ENCODE measurements at places on chromosomes 6 and 20.

- DNase-seq = no peak
Measured at GRCh38 chr20:38635721-38636288, 34.2 kb downstream of the ARHGAP40 start.

DNA sequence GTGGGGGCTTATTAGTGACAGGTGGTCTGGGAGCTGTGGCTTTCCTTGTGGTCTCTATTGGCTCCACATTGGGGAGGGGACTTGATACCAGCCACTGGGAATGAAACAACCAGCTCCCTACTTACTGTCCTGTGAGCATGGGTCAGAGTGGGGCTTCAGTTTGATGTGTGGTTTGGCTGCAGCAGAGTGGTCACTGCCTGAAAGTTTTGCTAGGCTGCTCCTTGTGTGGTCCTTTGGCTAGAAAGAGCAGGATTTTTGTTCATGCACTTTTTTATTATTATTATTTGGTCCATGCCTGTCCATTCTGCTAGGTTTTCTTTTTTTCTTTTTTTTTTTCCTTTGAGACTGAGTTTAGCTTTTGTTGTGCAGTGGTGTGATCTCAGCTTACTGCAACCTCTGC is 7.5 kb upstream of the TMEM14B start:
- no peak for DNase-seq

DNA sequence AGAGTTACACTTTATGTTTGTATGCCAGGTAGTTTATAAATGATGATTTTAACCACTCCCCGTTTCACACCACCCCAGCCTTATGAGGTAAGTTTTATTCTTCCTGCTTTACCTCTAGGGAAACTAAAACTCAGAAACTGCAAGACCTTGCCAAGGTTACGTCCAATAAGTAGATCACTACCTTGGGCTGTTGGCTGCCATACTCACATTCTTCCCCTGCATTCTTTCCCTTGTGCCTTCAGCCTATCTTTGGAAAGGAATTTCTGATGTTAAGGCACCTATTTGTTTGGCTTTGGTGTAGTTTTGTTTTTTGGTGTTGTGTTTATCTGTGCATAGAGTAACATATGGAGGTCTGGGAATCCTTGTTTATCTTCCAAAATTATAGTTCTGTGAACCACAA is 122.1 kb downstream of the UST start:
- no peak for DNase-seq

- DNase-seq = no peak
Measured at GRCh38 chr6:130138116-130138908, 84.4 kb downstream of the SAMD3 start.

DNA sequence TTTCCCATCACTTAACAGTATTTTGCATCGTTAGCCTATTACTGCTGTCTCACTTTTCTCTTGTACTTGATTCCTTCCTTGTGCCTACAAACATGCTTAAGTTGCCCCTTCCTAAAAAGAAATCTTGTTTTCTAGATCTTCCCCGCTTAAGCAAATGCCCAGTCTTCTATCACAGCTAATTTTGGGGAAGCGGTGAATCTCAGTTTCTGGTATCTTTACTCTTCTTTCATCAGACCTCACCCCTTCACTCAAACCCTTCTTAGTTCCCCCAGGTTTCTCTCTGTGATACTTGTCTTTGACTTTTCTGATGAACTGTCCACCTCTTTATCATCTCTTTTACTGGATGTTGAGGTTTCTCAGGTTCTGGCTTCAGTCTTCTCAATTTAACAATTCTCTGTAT is 14.2 kb downstream of the VAPB start:
- DNase-seq = no peak

DNA sequence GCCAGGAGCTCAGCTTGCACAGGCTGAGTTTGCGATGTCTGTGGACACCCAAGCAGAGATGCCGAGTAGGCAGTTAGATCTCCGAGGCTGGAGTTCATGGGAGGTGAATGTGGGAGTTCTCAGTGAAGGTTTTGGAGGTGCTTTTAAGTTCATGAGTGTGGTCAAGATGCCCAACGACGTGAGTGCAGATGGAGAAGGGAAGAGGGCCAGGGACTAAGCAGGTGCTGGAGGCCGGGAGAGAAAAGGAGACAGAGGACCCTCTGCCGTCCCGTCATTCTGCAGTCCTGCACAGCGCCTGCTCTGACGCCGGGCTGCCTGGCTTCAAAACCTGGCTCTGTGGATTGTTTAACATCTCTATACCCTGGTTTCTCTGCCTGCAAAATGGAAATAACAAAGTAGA is 15.5 kb downstream of the ITPR3 start:
- DNase-seq = no peak

- no peak for DNase-seq
Measured at GRCh38 chr20:36303020-36303595, 3.0 kb upstream of the DLGAP4 start.

GRCh38 chr6:41717392-41717736 is 18.0 kb downstream of the TFEB start:
- no peak for DNase-seq

DNA sequence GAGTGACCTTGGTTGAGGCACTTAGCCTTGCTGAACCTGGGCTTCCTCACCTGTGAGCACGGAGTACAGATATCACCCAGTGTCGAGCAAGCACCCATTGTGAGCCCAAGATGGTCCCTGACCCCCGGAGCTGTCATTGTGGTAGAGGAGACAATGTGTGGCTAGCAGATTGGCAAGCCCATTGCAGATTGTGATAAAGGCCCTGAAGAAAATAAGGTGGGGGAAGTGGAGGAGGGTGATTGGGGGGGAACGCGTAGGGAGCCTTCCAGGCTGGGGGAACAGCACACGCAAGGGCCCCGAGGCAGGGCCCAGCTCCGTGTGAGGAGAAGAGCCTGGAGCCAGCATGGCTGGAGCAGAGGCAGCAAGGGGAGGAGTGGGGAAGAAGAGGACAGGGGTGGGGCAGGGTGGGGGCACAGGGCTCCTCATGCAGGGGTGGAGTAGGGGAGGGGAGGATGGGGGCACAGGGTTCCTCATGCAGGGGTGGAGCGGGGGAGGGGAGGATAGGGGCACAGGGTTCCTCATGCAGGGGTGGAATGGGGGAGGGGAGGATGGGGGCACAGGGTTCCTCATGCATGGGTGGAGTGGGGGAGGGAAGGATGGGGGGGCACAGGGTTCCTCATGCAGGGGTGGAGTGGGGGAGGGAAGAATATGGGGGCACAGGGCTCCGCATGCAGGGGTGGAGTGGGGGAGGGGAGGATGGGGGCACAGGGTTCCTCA is 7.0 kb downstream of the CEBPB start:
- DNase-seq = no peak

DNA sequence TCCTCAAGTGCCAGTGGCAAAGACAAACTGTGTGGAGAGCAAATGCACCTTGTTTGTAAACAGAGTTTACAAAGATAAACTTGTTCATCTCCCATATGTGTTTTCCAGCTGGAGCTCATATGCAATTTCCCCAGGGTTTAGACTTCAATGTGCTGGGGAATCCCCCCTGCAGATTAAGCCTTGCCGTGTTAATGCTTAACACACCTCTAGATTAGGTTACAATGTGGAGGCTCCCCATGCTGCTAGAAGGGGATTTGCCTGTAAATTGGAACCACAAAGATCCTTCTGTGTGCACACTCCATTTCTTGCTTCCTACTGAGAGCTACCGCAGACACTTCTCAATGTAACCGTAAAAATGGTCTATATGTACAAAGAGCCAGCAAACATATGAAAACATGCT is 263.1 kb downstream of the TBX18 start:
- DNase-seq = no peak

- DNase-seq = no peak
Measured at GRCh38 chr6:3851839-3852238, 2.7 kb downstream of the FAM50B start.

DNA sequence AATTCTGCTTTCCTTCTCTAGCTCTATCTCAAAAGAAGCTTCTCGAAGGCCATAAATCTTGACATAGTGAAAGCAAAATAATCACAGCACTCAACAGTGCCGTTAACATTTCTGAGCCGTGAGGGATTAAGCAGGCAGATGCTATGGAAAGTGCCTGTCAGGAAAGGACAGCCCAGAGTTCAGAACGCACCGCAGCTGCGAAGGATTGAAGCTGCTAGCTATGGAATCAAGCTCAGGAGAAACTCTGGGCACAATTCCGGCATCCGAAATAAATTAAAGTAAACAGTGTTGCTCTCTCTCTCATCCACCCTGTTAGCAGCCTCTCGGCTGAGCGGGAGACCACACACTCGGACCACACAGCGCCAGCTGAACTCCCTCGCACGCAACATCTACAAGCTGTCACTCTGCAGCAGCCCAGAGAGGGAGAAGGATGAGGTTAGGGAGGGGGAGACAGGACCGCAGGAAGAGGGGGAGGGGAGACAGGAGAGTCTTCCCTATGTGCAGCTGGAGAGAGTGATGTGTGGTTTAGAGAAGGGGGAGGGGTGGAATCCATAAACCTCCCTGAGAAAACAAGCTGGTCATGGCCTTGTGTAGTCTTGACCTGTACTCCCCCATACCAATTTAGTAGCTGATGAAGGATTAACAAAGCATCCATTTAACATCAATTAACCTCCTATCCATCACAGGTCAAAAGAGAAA is 9.0 kb downstream of the EXOC2 start:
- no peak for DNase-seq

DNA sequence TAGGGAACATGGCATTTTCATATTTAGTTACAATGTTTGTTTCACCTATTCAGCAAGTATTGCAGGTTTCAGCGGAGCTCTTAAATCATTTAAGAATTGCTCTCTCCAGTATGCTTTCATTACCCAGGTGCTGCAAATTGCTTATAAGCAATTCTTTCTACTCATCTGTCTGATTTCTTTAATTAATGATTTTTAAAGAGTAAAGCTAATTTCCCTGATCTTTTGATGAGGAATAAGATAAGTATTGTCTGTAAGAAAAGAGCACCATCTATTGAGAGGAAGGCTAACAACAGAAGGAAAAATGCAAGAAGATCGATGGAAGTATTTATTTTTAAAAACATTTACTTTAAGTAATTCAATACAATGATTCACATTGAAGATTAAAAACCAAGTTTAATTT is 2.0 kb downstream of the OPRM1 start:
- no peak for DNase-seq

DNA sequence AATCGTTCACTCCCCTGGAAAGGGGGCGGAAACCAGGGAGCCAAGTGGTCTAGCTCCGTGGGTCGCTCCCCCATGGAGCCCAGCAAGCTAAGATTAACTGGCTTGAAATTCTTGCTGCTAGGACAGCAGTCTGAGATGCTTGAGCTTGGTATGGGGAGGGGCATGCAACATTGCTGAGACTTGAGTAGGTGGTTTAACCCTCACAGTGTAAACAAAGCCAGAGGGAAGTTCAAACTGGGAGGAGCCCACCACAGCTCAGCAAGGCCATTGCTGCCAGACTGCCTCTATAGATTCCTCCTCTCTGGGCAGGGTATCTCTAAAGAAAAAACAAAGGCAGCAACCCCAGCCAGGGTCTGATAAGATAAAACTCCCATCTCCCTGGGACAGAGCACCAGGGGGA is 43.2 kb downstream of the COL21A1 start:
- DNase-seq = no peak

DNA sequence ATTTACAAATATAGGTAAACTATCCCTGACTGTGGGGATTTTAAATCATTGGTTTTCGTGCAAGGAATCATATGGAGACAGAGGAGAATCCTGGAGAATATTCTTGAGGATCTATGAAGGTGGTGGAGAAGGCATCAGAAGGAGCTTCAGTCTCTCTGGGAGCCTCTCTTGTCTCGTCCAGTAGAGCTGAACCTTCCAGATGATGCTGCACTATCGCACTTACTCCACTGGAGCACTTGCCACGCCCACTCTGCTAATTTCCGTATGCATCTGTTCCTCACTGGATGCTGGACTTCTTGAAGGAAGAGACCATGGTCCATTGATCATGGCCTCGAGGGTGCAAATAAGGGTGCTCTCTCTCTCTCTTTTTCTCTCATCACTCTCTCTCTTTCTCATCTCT is 36.8 kb downstream of the C6orf118 start:
- DNase-seq = no peak

- no peak for DNase-seq
Measured at GRCh38 chr6:161406646-161407045, 132.8 kb upstream of the AGPAT4 start.

DNA sequence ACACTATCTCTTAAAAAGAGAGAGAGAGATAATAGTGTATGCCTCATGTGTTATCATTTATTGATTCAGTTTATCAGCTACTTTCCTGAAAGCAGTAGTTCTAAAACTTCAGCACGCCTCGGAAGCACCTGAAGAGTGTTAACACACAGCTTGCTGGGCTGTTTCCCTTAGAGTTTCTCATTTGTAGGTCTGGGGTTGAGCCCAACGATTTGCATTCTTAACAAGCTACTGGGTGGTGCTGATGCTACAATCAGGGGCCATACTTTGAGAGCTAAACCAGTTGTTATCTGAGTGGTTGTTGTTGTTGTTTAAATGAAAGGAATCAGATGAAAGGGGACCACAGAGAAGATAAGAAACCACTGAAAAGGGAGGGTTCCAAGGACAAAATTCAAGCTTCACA is 32.6 kb downstream of the SIM1 start:
- DNase-seq = no peak

GRCh38 chr20:56940466-56940865 is 311.4 kb downstream of the TFAP2C start:
- DNase-seq = no peak

DNA sequence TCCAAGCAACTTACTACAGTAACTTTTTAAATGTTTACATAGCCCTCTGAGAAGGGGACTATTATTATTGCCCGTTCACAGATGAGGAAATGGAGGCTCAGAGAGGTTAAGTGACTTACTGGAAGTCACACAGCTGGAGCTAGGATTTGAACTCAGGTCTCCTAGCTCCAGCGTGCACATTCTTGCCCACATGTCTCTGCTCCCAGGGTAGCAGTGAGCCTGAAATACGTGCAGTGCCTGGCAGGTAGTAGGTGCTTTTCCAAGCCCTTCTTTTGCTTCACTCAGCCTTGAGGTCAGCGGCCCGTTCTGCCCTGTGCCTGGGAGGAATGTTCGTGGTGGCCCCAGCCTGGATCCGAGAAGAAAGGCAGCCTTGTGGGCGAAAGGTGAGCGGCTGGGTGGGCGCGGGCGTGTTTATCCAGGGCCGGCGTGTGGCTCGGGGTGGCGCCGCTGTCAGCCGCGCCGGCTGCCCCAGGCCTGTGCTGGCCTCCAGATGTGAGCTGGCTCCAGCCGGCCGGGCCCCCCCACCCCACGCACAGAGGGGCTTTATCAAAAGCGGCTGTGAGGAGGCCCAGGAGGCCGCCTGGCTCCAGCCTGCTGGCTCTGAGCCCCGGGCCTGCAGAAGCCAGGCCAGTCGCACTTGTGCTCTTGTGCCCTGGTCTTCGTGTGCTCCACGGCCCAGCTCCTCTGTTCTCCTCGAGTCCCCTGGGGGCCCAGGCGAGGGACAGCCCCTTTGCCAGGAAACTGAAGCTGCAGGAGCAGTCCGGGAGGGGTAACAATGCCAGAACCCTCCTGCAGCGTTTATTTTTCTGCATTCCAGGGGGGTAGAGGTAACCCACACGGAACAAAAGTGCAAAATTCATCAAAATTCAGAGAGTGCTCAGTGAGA is 58.1 kb downstream of the UBE2V1 start:
- DNase-seq = no peak

Data from CD8-positive, alpha-beta T cell (primary cell).